GM12878 (cell line): ENCODE measurements at places on chromosomes 3 and 15. TPM values are rescaled to one million over a fixed set of nuclear protein-coding genes. Genes with fewer than 3 reads are reported as not detected.

FRMD4B gene
- total RNA-seq: 6.9 TPM in 2 replicates

C3orf49 gene
- total RNA-seq: not detected in 2 replicates

GRCh38 chr15:67146875-67147381, 81.5 kb downstream of the SMAD3 start:
- no peak for DNase-seq

DNA sequence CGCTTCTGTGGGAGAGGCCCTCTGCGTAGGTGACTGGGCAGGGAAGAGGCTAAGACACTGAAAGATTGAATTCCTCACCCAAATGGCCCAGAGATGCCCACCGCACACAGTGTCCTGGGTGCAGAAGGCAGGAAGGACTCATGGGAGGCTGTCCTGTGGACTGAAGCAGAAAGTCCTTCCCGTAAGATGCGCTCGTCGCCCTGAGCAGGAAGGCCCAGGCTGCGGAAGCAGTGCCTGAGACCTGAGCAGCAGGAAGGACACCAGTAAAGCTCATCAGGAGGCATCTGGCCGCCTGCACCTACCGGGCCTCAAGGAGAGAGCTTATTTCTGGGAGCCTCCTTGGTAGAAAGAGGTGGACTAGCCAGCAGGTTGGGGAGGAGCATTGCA, 3.3 kb downstream of the PAK6 start:
- DNase-seq: no peak

DNA sequence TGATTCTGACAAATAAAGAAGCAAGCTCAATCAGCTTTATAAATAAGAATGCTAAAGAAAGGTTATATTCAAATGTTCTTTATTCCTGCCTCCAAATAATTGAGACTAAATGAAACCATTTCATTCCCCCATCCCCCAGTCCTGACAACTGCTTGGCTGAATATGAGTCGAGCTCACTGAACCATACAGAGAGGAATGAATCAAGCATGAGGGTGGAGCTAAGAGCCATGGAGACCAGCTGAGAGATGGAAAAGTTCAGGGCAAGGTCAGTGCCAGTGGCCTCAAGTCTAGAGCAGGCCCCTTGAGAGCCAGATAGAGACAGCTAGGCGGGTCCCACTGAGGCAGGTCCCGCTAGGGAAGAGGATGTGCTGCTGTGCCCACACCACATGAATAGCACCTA, 188.7 kb upstream of the EIF1B start:
- no peak for DNase-seq

DNA sequence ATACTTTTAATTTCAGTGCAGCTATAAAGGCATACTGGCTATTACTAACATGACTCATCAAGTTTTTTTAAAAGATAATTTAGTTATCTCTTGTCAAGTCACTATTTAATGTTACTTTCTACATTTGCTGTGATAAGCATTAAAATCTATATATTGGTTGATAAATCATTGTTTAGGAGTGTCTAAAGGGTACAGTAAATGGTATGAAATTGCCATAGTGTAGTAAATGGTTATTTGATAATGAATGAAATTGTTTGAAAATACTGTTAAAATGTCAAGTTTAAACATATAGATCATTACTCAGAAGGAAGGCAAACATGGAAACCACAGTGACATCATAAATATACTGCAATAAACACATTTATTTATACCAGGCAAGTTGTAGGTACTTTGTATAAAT, 13.2 kb upstream of the BNIP2 start:
- DNase-seq: no peak
